Kidney tubule cell (primary cell): ENCODE measurements at places on chromosomes 2 and 18.

GRCh38 chr2:240893363-240893844 is 2.6 kb downstream of the MAB21L4 start:
- peak; percentile 83 for DNase-seq

- DNase-seq = no peak
Observed at GRCh38 chr18:23573020-23573419, 13.3 kb downstream of the NPC1 start.

DNA sequence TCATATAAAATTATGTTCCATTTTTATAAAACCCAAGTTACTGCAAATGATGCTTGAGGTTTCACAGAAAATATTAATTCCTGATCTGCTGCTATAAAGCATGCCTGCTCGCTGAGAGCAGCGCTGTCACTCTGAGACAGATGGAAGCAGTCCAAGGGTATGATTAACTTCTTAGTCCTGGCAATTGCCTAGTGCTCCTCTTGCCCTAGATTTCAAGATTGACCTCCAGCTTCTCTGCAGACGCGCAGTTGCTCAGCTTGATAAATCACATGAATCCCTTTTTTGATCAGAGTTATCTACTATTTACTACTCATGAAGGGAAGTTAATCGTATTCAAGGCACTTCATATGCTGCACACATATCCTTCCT is 154.6 kb upstream of the REV1 start:
- DNase-seq = peak; percentile 23

- DNase-seq = peak; percentile 73
Observed at GRCh38 chr2:40363631-40364030, 88.3 kb downstream of the SLC8A1 start.

- no peak for DNase-seq
Observed at GRCh38 chr2:215522237-215522636, 86.4 kb upstream of the FN1 start.

- peak; percentile 31 for DNase-seq
Observed at GRCh38 chr2:86790676-86791572, at the start of gene CD8A. Gene CD8A, minus strand, starts transcription at chr2:86790913. Its CDS starts 88 bp downstream, at chr2:86790825.

DNA sequence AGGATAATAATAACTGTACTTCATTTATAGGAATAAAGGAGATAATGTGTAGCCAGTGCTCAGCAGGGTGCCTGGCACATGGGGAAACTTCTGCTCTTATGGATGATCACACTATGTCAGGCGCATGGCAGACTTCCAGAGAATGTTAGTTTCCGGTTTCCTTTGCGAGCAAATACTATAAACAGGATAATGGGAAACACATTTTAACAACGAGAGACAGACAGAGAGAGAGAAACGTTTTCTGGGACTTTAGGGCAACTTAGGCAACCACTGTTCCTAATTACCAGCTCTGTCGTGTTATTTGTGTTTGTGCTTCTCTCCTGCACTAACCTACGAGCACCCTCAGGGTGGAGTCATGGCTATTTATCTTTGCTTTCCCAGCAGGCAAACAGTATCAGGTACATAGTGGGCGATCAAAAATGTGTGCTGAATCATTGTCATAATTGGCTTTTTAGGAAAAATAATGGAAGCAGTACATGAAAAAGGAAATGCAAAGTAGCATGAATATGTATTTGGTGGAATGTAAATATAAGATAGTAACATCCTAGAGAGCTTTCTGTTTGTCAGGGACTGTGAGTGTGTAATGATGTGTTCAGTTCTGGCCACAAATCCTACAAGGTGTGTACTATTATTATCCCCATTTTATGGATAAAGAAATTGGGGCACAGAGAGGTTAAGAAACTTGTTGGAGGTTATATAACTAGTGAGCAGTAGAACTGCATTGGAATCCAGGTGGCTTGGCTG is 36.8 kb upstream of the IGFBP2 start:
- DNase-seq = no peak
